ENCODE measurements at places on chromosomes 3 and 15. TPM values are rescaled to one million over a fixed set of nuclear protein-coding genes. Genes with fewer than 3 reads are reported as not detected.

The BFSP2 gene
- total RNA-seq = not detected

The PCLAF gene
- total RNA-seq = 14.7 TPM

The SNX22 gene
- 0.18 TPM for total RNA-seq

The PIF1 gene
- 7.2 TPM for total RNA-seq

The NR1I2 gene
- total RNA-seq = not detected
